Activated T-helper 17 cell treated with anti-CD3 and anti-CD28 coated beads, Interleukin-2, amount 50 U/mL, for 72 hours (primary cell): ENCODE measurements at places on chromosomes 11 and 22. TPM values are rescaled to one million over a fixed set of nuclear protein-coding genes. Genes with fewer than 3 reads are reported as not detected.

Gene BTBD18
- total RNA-seq: not detected

Gene OR51B5
- 0.50 TPM for total RNA-seq

Gene OR52H1
- not detected for total RNA-seq

Gene ADSL
- 94.6 TPM for total RNA-seq

Gene OR51A2
- total RNA-seq: not detected

Gene DERL3
- 5.0 TPM for total RNA-seq

Gene GGT1
- total RNA-seq: 122 TPM

Gene ATG2A
- 20.9 TPM for total RNA-seq

Gene LRRC10B
- not detected for total RNA-seq

Gene PSMA1
- total RNA-seq: 239 TPM

Gene CYB5R2
- total RNA-seq: 1.5 TPM

GRCh38 chr11:34105957-34106504, 602 bp downstream of the NAT10 start:
- ATAC-seq: no peak

DNA sequence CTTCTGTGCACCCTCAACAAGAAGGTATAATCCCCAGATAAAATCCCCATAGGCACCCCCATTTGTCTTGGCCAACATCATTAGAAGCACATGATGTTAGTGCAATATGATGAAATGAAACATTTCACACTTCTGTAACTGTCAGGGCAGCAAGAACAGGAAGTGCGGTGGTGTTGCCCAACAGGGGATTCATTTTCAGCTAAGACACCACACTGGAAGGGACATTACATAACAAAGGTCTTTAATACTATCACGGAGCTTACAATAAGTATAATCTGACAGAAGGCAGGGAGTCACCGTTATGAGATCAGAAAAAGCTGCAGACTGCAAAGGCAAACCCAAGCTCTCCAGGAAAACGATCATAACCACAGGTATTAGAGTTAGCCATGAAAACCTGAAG, 2.0 kb downstream of the OR52W1 start:
- no peak for ATAC-seq

GRCh38 chr22:36977401-36977861, 41.8 kb downstream of the TST start:
- ATAC-seq: peak; percentile 92

DNA sequence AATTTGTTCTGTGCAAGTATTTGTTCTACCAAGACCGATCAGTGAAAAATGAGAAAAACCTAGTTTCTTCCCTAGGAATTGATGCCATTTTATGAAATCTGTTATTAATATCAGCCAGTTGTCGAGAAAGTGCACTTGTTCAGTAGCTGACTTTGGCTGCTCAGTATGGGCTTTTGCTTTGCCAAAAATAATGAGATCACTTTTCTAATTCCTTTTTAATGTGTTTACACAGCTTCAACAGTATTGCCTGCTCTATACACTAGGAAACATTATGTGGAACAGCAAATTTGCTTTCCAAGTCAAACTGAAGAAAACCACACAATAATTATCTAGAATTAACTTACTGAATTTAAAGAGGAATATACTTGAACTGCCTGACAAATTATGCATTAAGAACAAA, 34.4 kb downstream of the SCUBE2 start:
- ATAC-seq: no peak

- ATAC-seq: no peak
Measured at GRCh38 chr22:49486225-49486624, 341.4 kb downstream of the BRD1 start.

DNA sequence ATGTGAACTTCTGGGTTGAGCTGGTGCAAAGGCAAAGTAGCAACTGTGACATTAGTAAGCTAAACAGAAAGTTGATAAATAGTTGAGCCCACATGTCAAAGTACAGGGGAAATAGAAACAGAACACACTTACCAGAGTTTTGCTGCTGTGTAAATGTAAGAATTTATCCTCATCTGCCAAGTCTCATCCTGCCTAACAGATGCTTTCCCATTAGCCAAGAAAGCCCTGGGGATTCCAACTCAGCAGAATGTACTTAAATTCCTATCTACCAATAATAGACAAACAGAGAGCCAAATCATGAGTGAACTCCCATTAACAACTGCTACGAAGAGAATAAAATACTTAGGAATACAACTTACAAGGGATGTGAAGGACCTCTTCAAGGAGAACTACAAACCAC, 7.3 kb upstream of the OR51A2 start:
- no peak for ATAC-seq

DNA sequence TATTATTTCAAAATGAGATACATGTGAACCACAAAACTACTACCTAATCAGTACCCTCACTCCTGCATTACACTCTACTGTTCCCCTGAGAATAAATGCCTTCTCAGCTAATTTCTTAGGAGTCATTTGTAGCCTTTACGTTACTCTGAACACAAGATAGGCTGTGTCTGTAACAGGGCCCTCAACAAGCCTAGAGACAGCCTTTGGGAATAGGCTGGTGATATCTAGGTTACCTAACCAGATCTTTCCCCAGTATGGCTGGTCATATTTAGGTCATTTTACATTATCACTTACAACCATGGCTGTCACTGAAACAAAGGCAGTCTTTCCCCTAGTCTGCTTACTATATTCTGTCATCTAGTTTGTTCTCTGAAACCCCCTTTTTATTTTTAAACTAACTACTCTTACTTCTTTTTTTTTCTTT, 14.2 kb downstream of the ATM start:
- ATAC-seq: peak; percentile 24

GRCh38 chr11:9741260-9741659, 77.4 kb downstream of the SWAP70 start:
- ATAC-seq: no peak

GRCh38 chr11:66868082-66868725, 11.3 kb downstream of the LRFN4 start:
- peak; percentile 9 for ATAC-seq

DNA sequence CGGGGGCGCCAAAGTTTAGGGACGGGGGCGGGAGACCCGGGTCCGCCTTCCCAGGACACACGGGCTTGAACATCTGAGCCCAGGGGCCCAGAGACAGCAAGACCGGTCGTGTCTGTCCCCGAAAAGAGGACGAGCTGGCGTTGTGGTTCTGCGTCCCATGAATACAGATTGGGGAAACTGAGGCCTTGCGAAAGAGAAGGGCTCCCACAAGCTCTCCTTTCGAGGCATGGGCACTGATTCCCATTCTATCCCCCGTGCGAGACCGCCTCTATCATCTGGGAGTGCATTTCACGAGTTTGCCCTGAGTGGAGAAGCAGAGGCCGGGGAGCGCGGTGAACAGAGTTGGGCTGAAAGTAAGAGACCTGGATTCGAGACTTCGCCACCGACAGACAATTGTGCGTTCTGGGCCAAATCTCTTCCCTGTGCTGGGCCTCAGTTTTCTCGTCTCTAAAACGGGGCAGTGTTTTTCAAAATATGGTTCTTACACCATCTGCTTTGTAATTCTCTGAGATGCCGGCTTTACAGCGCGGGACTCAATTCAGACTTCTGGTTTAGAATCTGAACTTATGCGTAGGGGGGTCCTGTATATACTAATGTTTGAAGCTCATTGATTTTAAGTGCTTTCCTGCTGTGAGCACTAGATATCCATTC, 471 bp downstream of the RNF185 start:
- peak; percentile 57 for ATAC-seq

DNA sequence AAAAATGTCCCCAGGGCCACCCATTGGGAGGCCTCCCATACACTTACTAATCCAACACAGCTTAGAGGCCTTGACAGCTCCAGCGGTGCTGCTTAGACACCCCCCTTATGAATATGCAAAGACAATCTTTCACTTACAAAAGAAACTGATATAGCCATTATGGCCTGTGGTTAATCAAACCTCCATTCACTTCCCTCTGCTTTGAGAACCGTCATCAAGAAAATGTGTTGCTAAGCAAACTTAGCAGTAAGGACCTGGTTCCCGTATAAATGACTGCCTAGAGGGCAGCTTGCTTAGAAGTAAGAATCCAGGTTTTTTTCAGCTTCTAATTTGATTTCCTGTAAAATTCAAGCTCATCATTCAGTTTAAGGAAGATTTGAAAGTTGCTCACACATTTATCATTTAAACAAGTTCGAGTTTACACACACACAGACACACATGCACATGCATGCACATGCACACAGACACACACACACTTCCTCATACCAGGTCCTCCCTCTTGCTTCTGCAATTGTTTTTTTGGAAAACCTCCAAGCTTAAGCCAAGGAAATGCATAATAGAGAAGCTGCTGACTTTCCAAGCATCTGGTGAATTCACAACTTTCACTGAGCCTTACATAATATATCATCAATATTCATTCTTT, 137.7 kb upstream of the BLID start:
- no peak for ATAC-seq

DNA sequence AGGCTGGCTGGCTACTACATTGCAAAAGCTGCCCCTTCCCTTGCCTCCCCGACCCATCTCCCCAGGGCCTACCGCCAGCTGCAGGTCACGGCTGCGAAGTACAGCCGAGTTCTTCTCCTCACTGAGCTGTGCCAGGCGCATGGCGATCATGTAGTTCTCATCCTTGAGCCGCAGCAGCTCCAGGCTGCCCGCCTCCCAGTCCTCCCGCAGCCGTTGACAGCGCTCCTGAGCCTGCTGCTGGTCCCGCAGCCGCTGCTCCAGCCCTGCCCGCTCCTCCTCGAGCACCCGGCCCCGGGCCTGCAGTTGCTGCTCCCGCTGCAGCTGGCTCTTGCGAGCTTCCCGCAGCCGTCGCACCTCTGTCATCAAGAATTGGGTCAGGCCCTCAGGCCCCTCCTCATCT, 3.3 kb downstream of the CARD10 start:
- no peak for ATAC-seq

DNA sequence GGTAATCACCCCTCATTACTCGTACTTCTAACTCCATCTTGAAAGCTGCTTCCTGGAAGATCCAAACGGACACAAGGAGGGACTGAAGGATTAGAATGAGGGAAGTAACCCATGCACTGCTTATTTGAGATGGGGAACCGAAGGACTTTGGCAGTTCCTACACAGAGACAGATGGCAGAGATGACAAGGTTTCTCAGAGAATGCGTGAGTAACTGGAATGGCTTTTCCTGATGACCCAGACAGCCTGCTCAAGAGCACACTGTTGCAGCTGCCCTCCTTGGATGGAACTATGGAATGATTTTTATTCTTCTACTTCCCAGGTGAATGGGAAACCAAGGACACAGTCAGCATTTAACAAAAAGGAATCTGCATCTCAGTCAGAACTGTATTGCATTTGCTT, 7.3 kb downstream of the KCNJ11 start:
- ATAC-seq: no peak

DNA sequence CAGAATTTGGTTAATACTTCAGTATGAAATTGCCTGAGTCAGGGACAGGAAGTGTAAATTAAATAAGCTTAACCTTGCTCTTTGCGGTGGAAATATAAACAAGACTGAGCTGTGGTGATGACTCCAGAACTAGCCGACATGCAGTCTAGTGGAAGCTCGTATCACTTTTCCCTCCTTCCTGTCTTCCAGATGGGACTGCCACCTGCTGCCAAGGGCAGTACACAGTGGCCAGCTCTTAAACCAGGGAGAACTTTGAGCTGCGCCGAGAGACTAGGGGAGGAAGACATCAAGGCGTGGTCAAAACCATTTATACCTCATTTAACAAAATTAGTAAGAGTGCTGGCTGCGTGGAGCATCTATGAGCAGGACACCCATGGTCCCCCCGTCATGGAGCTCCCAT, 31.3 kb upstream of the CTTN start:
- no peak for ATAC-seq

GRCh38 chr11:844693-845644, 2.3 kb downstream of the TSPAN4 start:
- ATAC-seq: no peak

- ATAC-seq: peak; percentile 80
Measured at GRCh38 chr11:128963744-128964325, 21.2 kb upstream of the TP53AIP1 start.

DNA sequence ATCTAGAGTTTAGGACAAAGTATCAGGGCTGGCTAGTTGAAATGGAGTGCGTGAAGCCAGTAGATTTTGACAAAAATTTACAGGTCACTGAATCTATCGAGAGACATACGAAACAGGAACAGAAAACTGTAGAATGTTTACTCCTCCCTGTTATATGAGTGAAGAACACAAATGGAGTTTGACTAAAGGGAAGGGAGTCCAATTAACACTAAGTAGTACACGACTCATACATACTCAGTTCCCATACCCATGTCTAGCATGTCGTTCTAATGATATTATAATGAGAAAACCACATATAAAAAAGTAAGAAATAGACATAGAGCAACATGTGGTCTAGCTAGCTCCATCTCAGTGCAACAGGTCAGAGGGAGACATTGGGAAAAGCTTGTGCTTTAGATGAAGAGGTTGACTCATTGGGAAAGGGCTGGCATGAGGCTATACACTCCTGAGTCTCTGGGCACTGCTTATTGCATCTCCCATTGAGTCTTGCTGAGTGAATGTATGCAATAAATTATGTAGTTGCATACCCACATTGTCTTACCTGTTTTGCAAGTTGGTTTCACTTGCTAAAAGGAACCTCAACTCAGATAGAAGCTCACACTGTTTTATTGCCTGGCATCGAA, 43.5 kb downstream of the CD44 start:
- ATAC-seq: peak; percentile 20
